ENCODE measurements at places on chromosomes 12 and 14.
A peak's percentile ranks its signal among the peaks of the same experiment; 100 is the strongest.

GRCh38 chr14:104467641-104468040, 111.9 kb upstream of the C14orf180 start:
- no peak for DNase-seq

DNA sequence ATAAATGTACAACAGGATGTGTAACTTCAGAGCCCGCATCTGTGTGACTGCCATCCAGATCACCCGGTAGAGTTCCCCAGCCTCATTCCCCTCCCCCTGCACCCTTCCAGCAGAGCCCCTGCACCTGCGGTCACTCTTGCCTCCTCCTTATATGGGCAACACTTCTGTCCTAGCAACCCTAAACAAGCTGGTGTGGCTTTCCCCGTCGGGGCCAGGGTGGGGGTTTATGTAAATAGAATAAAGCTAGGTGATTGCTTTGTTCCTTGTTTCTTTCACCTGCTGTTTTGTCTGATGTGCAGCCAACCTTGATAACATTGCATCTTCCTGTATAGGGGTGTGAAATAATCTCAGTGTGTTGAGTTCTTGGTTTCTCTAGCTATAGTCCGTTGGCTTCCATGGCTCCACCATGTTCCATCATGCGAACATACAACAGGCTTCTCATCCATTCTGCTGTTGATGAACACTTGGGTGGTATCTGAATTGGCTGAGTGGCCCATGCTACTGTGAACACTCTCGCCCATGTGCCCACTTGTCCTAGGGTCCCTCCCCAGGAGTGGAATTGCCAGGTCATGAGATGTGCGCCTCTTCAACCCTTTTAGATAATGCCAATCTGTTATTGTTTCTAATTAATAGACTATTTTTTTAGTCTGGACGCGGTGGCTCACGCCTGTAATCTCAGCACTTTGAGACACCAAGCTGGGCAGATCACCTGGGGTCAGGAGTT, 102.2 kb downstream of the KIF26A start:
- DNase-seq, result no peak

DNA sequence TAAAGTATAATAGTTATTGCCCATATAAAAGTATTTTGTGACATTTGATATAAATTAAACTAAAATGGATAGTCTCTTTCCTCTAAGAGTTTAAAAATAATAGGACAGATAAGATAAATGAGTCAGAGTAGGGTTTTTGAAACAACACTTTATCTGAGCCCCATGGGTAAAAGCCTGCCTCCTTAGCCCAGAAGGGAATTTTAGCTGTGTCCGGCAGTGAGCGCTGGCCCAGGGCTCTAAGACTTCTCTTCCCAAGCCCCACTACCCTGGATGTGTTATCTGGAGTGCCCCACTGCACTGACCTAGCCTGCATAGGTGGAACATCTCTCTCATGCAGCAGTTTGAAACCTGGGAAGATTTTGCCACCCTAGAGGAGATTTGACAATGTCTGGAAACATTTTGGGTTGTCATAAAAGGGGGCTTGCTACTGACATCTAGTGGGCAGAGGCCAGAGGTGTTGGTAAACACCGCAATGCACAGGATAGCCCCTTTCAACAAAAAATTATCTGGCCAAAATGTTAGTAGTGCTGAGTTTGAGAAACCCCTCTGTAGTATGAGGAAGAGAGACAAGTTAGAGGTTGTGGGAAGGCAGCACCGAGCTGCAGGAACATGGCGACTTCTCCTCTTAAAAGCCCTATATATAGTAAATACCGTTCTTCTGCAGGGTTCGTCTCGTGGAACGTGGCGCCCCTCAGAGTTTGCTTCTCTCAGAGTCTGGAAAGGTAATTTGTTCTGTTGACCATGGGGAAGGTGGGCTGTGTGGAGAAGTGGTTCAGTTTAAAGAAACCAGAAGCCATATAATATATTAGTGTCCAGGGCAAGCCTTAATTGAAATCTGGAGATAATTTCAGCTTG, 29.3 kb upstream of the ATF1 start:
- DNase-seq, result no peak

- DNase-seq, result no peak
Observed at GRCh38 chr14:105503296-105503640, 12.2 kb downstream of the TEDC1 start.

- no peak for DNase-seq
Observed at GRCh38 chr12:81350309-81350708, 272.4 kb downstream of the ACSS3 start.

DNA sequence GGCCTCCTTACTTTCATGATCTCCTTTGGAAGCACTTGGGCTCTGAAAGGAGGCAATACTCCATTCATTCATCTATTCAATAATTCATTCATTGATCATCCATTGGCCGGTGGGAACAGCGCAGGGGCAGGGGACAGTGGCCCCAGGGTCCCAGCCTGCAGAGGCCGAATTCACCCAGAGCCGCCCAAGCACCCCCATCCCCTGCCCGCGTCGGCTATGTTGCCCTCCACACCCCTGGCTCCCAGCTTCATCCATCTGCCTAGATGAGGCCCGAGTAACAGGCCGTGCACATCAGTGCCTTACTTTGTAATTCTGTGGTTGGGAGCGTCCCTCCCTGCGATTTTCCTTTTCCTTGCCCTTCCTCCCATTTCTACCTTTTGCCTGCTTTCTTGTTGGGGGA, 3.2 kb downstream of the AMN start:
- DNase-seq, result no peak

- DNase-seq, result no peak
Observed at GRCh38 chr12:6868211-6869048, 1.1 kb downstream of the TPI1 start.

DNA sequence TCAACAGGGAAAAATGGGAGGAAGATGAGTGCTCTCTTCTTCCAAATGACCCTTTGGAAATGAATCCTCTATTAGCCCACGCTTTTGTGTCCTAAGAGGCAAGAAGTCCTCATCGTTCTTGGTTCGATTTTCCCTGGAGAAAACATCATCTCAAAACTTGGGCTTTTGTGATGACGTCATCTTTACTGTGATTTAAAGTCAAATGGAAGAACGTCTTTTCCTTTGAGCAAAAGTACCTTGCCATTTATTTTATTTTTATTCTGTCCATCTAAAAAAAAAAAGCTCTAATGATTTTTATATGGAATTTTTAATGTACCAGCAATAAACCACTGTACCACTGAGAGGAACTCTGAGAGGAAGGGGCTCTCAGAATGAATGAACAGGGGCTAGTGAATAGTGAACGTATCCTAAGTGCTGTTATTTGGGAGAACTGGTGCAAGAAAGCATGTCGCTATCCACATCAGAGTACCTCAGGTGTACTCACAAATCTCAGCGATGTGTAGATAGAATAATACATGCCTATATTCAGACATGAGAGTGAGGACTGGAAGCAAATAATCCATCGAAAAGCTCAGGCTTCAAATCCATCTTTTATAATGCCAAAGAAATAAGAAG, 124.8 kb downstream of the HMGA2 start:
- DNase-seq, result no peak

- DNase-seq, result no peak
Observed at GRCh38 chr12:98182821-98183220, 332.6 kb upstream of the TMPO start.

DNA sequence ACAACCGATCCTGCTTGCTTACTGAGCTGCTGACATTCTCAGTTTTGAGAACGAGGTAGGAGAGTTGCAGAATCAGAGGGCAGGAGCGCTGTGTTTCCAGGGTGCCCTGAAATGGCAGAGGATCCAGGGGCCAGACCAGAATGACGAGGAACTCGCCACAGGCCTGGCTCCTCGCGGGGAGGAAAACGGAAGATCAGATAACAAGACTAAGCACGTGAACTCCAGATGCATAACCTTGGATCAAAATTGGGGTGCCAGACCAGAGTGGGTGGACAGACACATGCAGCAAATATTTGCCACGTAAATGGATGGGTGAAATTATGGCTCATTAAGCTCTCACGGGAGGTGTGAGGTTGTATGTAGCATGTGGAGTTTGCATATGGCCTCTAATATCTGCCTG, 46.5 kb downstream of the ELK3 start:
- DNase-seq, result no peak

GRCh38 chr14:64253672-64254071, 40.5 kb downstream of the ESR2 start:
- no peak for DNase-seq

DNA sequence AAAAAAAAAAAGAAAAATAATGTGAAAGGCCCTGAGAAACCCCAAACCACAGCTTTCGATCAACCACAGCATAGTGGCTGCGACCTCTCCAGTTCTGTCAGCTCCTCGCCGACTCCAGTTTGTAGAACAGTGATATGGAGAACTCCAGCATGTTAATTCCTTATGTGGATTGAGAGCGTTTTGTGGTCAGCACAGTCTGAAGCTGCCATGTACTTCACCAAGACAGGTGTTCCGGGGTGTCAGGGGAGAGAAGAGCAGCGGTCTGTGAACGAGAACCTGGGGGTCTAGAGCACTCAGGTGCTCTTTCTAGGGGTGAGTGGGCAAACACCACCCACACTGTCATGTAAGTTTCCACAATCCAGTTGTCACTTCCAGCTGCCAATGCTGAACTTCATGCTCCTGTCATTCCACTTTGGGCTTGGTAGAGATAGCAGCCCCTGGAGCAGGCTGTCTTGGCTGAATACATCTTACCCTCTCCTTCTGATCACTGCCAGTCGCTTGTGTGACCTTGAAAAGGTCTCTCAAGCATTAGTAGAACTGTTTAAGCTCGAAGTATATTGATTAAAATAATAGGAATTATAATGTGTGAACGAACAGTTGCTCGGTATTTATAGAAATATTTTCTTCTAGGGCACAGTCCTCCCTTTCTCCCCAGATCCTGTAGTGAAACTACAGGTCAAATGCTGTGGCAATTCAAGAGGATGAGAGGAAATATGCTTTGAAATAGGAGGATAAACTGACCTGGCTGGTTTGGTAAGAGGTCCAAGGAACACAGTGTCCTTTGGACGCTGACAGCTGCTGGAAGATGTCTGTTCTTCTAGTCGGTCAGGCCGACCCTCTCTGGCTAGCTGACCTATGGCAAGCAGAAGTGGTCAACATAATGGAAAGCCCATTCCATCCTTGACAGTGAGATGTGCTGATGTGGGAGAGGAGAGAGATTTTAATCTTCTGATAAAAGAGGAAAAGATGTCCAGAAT, 15.7 kb upstream of the MAX start:
- DNase-seq, result no peak

GRCh38 chr14:30290001-30290400, 269.0 kb upstream of the G2E3 start:
- DNase-seq, result no peak

GRCh38 chr14:104697317-104697703, 7.9 kb downstream of the INF2 start:
- DNase-seq, result no peak

GRCh38 chr14:33726685-33727084, 224.2 kb downstream of the EGLN3 start:
- DNase-seq, result no peak

GRCh38 chr12:22334410-22335100, at the start of gene ST8SIA1:
Gene ST8SIA1 (minus strand): TSS chr12:22334707. CDS start chr12:22334232, 475 bp downstream.
- no peak for DNase-seq

GRCh38 chr12:28446031-28446430, 255.8 kb downstream of the CCDC91 start:
- DNase-seq, result no peak

GRCh38 chr12:105204916-105205315, 31.1 kb downstream of the APPL2 start:
- DNase-seq, result peak; percentile 42

- no peak for DNase-seq
Observed at GRCh38 chr14:63212776-63213500, 8.7 kb downstream of the RHOJ start.

DNA sequence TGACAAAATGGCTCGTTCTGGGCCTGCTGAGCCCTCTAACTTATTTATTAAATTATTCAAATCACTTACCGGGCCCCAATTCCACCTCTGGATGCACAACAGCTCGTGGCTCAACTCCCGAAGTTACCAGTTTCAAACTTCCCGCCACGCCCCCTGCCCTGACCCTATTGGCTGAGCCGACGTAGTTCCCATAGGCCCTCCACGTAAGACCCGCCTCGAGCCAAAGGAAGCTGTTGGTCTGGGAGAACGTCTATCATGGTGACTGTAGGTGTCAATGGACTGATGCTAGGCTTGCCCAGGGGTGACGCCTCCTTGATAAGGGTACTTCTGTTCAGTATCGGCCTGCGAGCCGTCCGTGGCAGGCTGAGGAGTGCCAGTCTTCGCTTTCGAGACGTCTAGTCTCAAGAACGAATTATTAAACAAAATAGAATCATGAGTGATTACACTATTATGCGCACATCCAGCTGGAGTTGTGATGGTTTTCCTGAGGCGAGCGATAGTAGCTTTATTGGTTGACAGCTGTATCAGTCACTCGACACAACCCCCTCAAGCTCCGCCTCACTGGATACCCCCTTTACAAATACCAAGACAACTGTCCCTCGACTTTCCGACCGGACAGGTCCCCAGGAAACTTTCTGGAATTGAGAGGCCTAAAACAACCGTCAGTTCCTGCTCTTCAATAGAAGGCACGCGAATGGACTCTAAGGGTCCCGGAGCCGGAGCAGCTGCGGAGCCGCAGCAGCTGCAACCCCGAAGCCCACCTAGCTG, at the start of gene CDCA3:
CDCA3 (minus strand) TSS at position 134 of the 768 bp plus-strand sequence. CDS start 334 bp downstream, outside the sequence.
- peak; percentile 86 for DNase-seq

- DNase-seq, result no peak
Observed at GRCh38 chr14:92684801-92685560, 63.4 kb downstream of the LGMN start.

DNA sequence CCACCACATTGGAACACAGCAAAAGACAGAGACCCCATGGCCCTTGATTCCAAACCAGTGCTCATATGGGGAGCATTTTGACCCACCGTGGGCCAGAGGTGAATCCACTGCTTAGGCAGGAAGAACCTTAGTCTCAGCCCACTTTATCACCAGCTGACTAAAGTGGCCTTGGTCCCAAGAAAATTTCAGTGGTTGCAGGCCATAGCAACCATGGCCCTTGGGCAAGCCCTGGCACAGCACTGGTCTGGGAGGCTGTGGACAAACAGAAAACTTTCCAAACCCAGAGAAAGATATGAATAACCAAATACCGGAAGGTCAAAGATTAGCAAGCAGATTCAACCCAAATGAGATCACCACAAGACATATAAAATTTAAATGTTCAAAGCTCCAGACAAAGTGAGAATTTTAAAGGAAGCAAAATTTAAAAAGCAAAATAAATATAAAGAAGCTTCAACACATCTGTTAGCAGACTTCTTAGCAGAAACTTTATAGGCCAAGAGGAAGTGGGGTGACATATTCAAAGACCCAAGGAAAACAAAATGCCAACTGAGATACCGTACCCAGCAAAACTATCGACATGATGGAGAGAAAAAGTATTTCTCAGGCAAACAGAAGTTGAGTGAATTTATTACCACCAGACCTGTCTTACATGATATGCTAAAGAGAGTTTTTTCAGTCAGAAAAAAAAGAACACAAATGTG, 7.8 kb downstream of the KLRK1 start:
- no peak for DNase-seq

- no peak for DNase-seq
Observed at GRCh38 chr12:89710873-89711750, 2.5 kb upstream of the ATP2B1 start.

DNA sequence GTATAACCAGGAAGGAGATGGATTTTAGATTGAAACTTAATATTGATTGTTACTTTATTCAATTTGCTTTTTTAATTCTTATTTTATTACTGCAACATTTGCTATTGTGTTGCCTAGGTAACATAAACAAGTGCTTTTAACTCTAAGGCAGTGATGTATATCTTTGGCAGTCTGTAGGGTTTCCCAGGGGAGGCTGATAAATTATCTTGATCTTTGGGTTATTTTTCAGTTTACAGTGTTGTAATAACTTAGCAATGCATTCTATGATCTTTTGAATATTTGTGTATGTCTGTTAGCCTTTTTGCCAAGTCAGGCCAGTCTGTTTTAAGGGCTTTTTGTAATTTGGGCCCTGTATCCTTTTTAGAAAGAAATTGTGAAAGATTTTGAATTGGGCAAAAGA, 7.8 kb upstream of the DTD2 start:
- no peak for DNase-seq

All from stimulated activated CD4-positive, alpha-beta T cell treated with anti-CD3 and anti-CD28 coated beads, TNF-alpha, amount 100 ng/mL, for 24 hours (primary cell).